AG09319 (cell line): ENCODE measurements at places on chromosomes 6 and 20.

GRCh38 chr6:133390168-133390567 is 149.0 kb downstream of the EYA4 start:
- no peak for DNase-seq

GRCh38 chr20:32603046-32603726 is 18.1 kb upstream of the NOL4L start:
- no peak for DNase-seq

GRCh38 chr6:129801909-129802308 is 59.2 kb downstream of the TMEM244 start:
- no peak for DNase-seq

DNA sequence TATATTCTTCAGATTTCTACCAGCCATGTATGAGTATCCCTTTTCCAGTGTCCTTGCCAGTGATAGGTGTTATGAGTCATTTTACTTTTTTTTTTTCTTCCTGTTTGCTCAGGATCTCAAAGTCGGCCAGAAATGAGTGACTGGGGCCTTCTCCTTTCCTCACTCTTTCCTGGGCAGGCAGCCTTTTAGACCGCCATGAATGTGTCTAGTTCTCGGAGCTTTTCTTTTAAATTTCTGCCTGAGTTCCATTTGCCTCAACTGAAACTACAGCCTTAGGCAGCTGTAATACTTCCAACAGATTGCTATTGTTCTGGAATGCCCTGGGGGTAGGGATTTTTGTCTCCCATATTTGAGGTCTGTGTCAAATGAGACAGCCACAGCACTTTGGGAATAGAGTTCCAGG is 83.7 kb downstream of the STXBP5 start:
- DNase-seq, result no peak

DNA sequence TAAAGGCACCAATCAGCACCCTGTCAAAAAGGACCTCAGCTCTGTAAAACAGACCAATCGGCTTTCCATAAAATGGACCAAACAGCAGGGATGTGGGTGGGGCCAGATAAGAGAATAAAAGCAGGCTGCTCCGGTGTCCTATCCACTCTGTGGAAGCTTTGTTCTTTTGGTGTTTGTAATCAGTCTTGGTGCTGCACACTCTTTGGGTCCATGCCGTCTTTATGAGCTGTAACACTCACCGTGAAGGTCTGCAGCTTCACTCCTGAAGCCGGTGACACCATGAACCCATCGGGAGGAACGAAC is 7.3 kb upstream of the PXDC1 start:
- no peak for DNase-seq

DNA sequence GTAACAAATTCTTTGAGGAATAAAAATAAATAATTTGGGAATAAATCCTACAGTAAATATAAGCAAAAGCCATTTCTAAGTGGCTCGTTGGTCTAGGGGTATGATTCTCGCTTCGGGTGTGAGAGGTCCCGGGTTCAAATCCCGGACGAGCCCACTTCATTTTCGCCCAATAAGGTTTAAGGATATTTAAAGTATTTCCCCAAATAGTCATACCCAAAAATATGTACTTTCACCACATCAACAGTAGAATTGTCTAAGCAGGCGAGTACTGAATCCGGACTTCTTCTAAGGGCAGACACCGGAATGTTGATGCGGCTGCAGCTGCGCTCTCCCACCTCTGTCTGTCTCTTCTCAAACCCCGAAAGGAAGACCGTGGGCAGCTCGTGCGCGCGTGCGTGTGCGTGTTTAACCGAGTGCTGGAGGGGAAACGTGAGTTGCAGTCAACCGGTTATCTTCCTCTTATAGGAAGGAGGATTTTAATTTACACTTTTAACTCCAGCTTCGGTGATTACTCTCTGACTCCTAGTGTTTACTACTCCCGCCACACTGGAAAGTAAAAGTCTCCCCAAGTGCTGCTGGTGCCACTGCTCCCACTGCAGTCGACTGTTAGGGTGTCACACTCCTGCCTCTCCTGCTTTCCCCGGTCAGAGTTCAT is 155.7 kb upstream of the PRSS16 start:
- DNase-seq, result peak; percentile 69

- DNase-seq, result no peak
These were observed 12.7 kb downstream of the SYTL3 start for GRCh38 chr6:158662607-158662953.

DNA sequence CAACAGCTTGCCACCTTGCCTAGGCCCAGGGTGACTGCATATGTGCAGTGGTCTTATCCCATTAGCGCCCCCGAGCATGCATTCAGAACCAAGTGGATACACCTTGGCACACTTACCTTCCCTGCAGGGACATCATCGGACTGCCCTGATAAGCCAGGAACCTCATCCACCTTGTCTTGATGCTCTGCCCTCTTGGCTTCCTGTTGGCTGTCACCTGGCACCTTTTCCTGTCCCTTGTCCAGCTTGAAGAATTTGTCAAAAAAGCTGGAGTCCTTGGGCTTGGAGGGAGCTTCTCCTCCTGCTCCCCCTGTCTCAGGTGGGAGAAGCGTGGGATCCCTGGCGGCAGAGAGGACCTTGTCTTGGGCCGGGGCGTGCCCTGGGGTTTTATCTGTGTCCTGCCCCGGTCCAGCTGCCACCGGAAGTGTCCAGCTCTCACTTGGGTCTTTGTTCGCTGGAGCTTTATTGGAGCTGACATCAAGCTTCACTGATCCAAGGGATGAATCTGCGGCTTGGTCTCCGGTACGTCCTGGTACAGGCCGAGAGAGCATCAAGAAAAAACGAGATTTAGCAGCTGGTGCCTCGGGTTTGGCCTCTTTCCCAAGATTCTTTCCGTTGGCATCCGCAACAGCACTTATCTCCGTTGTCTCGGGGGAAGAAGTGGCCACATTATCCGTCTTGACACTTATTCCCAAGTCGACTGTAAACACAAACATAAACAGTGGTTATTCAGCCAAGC is 42.0 kb downstream of the BCAS1 start:
- DNase-seq, result no peak

- no peak for DNase-seq
These were observed 116.1 kb upstream of the BACH2 start for GRCh38 chr6:90412538-90413369.

- no peak for DNase-seq
These were observed 9.0 kb downstream of the LRP11 start for GRCh38 chr6:149855040-149855654.

GRCh38 chr6:138176652-138177232 is 15.0 kb downstream of the ARFGEF3 start:
- DNase-seq, result no peak

DNA sequence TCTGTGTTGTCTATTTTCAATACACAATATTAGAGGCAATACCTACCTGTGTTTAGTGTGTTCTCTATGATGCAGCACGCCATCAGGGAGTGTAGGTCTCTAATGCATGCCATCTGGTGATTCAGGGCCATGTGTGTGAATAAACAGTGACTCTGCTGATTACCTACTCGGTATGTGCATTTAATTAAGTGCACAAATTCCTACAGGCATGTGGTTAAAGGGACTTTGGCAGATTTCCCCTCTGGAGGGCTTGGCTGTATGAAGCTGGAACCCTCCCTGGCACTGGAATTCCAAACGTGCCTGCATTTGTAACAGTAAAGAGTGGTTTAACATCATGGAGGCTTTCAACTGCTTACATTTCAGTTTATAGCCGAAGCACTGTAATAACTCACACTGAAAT is 401.5 kb upstream of the SASH1 start:
- DNase-seq, result peak; percentile 62

DNA sequence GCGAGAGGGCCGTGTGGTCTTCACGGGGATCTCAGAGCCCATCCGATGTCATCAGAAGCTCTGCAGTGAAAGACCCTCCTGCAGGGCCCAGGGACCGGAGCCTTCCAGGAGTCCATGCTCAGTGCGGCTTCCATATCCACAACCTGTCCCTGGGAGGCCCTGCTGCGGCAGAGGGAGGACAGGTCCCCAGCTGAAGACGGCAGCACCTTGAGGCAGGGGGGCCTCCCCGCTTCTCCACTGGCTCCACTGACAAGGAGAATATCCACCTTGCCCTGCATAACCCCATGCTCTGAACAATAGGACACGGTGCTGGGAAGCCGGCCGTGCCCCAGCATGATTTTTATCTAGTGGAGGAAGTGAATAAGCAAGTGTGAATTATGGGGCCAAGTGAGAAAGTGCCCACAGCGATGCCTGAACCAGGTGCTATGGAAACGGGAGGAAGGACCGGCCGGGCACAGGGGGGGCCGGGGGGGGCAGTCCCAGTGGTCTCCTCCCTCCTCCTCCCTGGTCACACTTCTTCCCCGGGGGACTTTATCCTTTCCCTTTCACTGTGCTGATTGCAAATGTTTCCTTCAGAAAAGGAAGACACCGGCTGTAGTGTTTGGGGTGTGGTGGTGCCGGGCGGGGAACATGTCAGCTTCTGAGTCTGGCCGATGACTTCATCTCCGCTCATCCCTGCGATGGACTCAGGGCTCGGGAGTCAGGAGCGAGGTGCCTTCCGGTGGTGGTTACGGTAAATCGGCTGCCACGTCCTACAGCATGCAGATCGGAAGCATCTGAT is 225.1 kb downstream of the ERMARD start:
- no peak for DNase-seq

GRCh38 chr6:10030942-10031537 is 383.8 kb downstream of the TFAP2A start:
- no peak for DNase-seq

GRCh38 chr6:124053315-124053714 is 249.7 kb downstream of the NKAIN2 start:
- DNase-seq, result no peak

GRCh38 chr20:53655625-53656292 is 62.1 kb upstream of the ZNF217 start:
- no peak for DNase-seq

DNA sequence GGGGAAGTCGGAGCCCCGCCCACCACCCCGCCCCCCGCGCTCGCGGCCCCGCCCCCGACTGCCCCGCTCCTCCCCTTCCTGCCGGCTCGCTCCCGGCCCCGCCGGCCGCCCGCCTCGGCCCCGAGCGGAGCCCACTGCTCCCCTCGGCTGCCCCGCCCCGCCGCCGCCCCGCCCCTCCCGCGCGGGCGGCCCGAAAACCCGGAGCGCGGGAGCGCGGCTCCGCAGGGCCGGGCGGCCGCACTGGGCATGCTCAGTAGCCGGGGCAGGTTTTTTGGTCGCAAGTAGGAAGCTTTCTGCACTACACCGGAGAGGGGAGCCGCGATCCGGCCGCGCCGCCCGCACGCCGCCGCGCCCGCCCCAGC is at the start of gene CDYL:
Gene CDYL, plus strand, starts transcription at position 274 of the 362 bp plus-strand sequence. CDS start 380 bp downstream, outside the sequence.
- DNase-seq, result peak; percentile 70

DNA sequence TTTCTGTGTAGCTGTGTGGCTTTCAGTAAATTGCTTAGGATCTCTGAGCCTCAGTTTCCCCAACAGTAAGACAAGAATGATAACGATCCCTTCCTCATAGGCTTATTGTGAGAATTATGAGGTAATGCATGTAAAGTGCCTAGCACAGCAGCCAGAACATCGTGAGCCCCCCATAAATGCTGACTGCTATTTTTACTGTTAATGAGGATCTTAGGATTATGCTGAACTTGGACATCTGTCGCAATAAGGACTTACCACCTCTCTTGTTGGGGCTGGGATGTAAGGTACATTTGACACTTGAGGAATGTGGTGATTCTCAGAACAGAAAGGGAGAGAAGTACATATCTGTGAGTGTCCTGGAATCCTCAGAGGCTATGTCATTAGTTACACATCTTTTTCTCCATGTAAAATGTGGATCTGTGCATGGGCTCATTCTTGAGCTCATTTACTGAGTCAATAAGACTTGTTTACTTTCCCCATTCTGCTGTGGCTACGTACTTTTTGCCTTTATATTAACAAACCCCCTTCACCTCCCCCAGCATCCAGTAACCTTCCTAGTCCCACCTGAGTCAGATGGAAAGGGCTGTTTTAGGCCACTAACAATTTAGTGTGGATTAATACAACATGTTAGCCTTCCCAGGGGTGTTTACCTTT is 64.4 kb upstream of the PLEKHG1 start:
- no peak for DNase-seq

GRCh38 chr20:5658912-5659345 is 91.3 kb upstream of the SHLD1 start:
- peak; percentile 68 for DNase-seq

- peak; percentile 72 for DNase-seq
These were observed 26.6 kb downstream of the RIN2 start for GRCh38 chr20:19784511-19785172.

- DNase-seq, result no peak
These were observed 14.8 kb upstream of the DSTN start for GRCh38 chr20:17555106-17555505.

DNA sequence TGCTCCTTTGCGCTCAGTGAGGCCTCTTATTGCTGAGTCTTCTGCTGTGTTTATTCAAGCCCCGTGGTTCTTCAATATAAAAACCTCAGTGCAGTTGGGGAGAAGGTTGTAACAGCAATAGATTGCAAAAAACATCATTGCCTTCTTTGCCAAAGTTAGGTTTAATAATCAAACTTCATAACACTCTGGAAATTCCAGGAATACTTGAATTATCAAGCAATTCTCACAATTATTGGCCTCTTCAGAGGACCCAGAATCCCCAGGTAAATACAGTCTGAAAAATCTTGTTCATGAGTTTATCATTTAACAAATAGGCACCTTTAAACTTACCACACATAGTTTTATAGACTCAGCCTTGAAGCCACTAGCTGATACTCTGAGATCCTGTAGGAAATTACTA is 213.6 kb downstream of the OGFRL1 start:
- no peak for DNase-seq

DNA sequence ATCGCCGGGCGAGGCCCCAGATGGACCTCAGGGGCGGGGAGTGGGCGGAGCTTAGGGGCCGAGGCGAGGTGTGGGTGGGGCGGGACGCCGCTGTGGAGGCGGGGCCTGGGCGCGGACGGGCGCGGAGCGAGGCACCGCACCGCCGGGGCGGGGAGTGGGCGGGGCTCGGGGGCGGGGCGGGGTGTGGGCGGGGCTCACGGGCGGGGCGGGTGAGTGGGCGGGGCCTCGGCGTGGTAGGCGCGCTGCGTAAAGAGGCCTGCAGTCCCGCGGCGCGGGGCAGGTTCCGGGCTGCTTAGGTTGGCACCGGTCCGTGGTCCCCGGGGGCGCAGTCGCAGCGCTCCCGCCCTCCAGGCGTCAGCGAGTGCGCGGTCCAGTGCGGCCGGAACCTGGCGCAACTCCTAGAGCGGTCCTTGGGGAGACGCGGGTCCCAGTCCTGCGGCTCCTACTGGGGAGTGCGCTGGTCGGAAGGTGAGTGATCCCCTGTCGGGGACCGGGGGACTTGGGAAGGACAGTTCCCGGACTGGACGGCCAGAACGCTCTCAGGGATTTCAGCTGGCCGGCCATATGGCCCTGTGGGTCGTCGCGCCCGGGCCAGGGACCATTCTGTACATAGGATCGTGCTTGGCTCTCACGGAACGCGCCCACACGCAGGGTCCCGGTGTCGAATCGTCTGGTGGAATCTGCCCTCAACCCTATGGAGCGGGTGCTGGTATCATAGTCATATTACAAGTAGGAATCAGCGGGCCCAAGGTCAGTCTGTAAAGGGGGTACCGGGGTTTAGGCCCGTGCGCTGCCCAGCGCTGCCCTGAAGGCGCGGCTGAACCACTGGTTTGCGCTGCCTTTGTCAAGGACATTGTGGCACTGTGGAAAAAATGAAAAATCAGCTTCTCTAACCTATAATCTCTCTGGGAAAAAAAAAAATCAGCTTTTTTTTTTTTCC is at the start of gene NQO2:
Gene NQO2, plus strand, starts transcription at position 277 of the 940 bp plus-strand sequence. CDS start 6,659 bp downstream, outside the sequence.
- no peak for DNase-seq
